ENCODE measurements at places on chromosomes 16 and 17.

DNA sequence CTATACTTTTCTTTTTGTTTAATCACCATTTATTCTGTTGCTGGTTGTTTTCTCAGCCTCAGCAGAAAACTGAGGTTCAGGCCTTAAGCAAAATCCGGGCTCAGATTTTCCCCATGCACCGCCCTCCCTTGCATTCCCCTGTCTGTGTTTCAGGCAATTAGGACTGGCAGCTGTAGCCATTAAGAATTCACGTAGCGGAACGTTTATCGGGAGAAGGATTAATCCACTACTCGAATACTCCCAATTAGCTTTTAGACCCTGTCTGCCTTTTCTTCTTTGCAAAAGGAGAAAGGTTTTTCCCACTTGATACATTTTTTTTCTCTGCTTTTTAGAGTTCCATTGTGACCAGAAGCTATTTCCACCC is 173.1 kb downstream of the RPTOR start:
- DNase-seq, result no peak

- peak; percentile 79 for DNase-seq
These were observed 66.6 kb downstream of the SIAH1 start for GRCh38 chr16:48318630-48319029.

DNA sequence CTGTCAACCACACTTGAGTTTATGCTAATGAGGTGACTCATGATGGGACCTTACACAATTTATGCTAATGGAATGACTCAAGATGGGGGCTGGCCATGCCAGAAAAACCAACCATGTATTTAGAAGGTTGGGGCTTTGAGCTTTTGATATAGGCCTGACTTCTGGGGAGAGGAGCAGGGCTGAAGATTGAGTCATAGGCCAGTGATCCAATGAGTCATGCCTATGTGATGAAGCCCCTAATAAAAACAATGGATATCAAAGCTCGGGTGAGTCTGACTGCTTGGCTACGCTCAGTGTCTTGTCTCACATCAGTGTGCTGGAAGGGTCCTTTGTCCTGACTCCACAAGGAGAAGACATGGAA is 7.3 kb downstream of the MFSD6L start:
- DNase-seq, result no peak

GRCh38 chr17:35084987-35085386 is 21.5 kb upstream of the RFFL start:
- DNase-seq, result no peak

DNA sequence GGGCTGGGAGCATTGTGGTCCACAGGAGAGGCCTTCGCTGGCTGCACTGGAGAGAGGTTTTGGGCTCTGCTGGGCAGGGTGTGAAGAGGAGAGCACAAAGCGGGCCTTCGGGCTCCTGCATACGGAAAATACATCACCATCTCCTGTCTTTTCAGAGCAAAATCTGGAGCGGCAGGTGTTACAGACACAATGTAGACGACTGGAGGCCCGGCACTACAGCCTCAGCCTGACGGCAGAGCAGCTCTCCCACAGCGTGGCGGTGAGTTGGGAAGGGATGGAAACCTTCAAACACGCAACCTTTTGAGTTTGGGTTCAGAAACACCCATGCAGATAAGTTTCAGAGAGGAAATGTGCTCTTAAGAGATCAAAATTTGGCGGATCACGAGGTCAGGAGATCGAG is 17.9 kb downstream of the GINS2 start:
- no peak for DNase-seq

GRCh38 chr16:10931977-10932632 is 10.2 kb downstream of the DEXI start:
- no peak for DNase-seq
